ENCODE measurements at places on chromosomes 11 and 22.

DNA sequence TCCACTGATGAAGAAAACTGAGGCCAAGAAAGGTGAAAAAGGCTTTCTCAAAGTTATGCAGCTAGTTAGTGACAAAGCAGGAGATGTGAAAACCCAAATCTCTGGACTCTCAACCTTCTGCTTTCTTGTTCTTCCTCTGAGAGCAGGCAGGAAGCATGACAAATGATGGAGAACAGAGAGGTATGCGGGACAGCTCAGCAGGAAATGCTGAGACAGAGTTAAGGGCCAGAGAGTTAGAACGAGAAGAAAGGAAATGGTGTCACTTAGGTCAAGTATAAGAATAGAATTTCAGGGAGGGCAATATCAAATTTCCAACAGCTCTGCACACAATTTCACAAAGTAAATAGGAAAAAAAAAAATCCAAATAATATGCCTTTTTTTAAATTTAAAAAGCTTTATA is 67.6 kb upstream of the ARHGAP42 start:
- H3K4me3 ChIP-seq: no peak overlapping the region
- DNase-seq: no peak
- no peak overlapping the region for H3K27ac ChIP-seq
- H3K4me1 ChIP-seq: no peaks in the 10 kb centered on the region
- H3K36me3 ChIP-seq: no peaks in the 10 kb centered on the region
- H3K27me3 ChIP-seq: no peaks in the 10 kb centered on the region

GRCh38 chr22:19759427-19760057 is 1.0 kb upstream of the TBX1 start:
- no peaks in the 10 kb centered on the region for H3K36me3 ChIP-seq
- DNase-seq: no peak
- H3K4me3 ChIP-seq: no peak overlapping the region

GRCh38 chr11:68939583-68940555 is 36.2 kb downstream of the IGHMBP2 start:
- no peaks in the 10 kb centered on the region for H3K27me3 ChIP-seq
- H3K4me1 ChIP-seq: no peaks in the 10 kb centered on the region
- no peak overlapping the region for H3K4me3 ChIP-seq
- no peak for DNase-seq
- H3K27ac ChIP-seq: no peak overlapping the region

DNA sequence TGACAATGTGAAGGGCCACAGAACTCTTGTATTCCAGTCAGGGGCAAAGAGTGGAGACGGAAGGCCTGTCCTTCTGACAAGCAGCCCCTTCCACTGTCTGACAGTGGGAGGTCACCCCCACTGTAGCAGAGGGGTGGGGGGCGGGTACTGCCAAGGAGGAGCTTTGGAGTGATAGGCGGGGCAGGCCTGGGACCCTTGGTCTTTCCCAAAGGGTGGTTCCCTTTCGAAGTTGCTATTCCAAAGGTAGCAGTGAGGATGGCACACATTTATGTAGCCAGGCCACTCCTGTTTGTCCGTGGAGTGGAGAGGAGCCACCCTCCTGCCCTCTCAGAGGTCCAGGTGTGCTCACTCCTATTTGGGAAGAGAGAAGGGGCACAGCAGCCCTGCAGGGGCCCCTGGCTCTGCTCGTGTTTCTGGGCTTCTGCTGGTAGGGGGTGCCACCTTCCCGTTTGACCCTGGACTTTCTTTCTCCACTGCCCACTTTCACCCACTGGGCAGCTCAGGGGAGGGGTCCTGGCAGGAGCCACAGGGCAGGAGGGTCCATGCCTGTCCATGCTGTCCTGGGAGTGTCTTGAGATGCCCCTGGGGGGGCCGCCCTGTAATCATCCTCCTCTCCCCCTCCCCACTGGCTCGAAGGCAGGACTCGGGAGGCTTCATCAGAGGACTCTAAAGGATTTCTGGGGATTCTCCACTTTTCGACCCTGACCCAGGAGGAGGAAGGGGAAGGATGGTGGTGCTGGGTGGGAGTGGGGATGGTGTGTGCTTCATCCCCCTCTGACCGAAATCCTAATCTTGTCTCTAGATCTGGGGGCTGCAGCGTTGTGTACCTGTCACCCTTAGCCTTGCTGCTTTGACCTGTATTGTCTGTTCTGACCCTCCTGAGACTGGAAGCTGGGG is 994 bp downstream of the TAGLN start:
- H3K4me3 ChIP-seq: no peak overlapping the region
- H3K4me1 ChIP-seq: peaks cover 13% of the 10 kb centered on the region
- no peaks in the 10 kb centered on the region for H3K36me3 ChIP-seq
- no peak overlapping the region for H3K27ac ChIP-seq

DNA sequence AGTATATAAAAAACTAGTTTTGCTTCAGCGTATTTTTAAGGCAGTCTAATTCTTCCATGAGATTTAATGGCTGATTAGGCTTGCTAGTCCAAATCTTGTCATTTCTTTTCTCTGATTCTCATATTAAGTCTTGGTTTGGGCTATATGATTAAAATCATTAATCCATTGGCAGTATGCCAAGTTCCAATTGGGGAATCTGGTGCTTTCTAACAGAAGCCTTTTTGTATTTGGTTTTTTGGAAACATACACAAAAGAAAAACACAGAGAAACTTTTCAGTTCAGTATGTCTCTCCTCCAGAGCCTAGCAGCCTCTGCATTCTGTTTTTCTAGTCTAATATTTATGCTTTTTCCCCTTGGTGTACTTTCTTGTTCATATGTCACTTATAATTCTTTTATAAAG is 37.9 kb downstream of the SWAP70 start:
- H3K4me1 ChIP-seq: no peaks in the 10 kb centered on the region
- no peaks in the 10 kb centered on the region for H3K27me3 ChIP-seq
- H3K4me3 ChIP-seq: no peak overlapping the region
- no peaks in the 10 kb centered on the region for H3K36me3 ChIP-seq

GRCh38 chr11:89498845-89499448 is 7.8 kb upstream of the NOX4 start:
- H3K27me3 ChIP-seq: peaks cover 13% of the 10 kb centered on the region
- DNase-seq: peak; percentile 13
- no peak overlapping the region for H3K4me3 ChIP-seq
- no peaks in the 10 kb centered on the region for H3K36me3 ChIP-seq

DNA sequence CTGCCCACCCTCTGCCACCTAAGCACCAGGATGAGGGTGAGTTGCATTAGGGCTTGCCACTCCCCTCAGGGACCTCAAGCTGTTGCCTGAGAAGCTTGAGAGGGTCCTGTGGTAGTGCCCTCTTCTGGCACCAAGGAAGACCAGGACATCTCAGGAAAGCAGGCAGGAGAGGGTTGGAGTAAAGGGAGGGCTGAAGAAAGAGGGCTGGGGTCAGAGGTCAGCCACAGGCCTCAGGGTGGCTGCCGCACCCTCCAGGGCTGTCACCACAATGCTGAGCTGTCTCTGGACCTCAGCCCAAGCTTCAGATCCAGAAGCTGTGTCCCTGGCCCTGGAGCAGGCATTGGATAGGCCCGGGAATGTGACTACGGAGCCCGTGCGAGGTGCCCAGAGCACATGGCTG is 4.1 kb downstream of the SAC3D1 start:
- H3K27me3 ChIP-seq: no peaks in the 10 kb centered on the region
- H3K27ac ChIP-seq: no peak overlapping the region
- no peak overlapping the region for H3K4me3 ChIP-seq
- DNase-seq: no peak
- peaks cover 21% of the 10 kb centered on the region for H3K4me1 ChIP-seq

DNA sequence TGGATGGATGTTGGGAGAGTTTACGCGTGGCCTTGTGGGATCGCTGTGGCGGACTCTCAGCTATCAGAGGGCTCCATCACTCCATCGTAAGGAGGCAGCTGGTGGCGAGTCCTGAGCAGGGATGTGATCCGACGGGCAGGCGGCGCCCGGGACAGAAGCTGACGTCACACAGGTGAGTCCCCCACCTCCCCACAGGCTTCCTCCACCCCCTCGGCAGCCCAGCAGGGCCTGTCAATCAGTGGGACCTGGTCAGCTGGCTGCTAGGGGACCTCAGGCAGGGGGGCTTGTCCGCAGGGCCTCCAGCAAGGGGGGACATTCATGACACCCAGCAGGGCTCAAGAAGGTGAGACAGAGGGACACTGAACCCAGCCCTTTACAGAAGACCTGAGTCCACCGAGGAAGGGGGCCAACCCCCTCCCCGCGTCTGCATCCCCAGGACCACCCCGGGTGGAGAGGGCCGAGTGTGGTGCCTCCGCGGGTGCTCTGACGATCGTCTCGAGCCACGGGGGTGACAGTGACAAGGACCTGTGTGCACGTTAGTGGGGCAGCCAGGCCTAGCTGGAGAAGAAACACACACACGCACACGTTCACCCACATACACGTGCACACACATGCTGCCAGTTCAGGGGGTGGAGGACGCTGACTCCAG is 7.1 kb downstream of the HRAS start:
- no peaks in the 10 kb centered on the region for H3K27me3 ChIP-seq
- DNase-seq: no peak
- H3K36me3 ChIP-seq: no peaks in the 10 kb centered on the region
- no peak overlapping the region for H3K27ac ChIP-seq
- H3K4me3 ChIP-seq: no peak overlapping the region

DNA sequence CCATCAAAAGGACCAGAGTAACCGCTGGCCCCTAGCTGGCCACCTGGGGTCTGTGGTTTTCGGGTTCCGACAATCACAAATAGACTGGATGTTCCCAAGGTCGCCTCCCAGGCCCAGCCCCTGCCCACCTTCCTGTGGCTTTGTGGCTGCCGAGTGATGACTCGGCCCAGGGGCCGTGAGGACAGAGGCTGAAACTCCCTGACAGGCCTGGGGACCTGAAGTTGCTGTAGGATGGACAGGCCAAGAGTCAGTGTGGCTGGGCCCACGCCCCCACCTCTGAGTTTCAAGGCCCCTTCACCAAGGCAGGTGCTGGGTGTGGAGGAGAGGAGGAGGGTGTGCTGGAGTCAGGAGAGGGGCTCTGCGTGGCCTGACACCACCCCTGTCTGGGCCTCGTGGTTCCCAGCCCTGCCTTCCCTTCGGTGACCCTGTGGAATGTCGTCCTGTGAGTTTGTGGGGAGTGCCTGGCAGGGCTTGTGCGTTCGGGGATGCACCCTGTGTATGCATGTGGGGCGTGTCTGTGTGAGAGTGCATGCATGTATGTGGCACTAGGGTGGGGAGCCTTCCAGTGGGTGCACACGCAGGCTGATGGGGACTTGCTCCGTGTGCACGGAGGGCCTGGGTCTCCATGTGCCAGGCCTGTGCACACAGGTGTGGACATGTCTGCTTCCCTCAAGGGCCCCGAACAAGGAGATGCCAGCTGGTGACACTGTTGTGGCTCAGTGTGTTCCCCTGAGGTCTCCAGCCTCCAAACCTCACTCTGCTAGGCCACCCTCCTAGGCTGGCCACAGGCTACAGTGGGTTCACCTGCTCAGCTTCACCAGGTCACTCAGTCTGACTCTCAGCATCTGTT is 8.4 kb upstream of the MGAT3 start:
- no peak overlapping the region for H3K27ac ChIP-seq
- no peaks in the 10 kb centered on the region for H3K27me3 ChIP-seq
- DNase-seq: no peak
- H3K4me3 ChIP-seq: no peak overlapping the region
- H3K36me3 ChIP-seq: no peaks in the 10 kb centered on the region

DNA sequence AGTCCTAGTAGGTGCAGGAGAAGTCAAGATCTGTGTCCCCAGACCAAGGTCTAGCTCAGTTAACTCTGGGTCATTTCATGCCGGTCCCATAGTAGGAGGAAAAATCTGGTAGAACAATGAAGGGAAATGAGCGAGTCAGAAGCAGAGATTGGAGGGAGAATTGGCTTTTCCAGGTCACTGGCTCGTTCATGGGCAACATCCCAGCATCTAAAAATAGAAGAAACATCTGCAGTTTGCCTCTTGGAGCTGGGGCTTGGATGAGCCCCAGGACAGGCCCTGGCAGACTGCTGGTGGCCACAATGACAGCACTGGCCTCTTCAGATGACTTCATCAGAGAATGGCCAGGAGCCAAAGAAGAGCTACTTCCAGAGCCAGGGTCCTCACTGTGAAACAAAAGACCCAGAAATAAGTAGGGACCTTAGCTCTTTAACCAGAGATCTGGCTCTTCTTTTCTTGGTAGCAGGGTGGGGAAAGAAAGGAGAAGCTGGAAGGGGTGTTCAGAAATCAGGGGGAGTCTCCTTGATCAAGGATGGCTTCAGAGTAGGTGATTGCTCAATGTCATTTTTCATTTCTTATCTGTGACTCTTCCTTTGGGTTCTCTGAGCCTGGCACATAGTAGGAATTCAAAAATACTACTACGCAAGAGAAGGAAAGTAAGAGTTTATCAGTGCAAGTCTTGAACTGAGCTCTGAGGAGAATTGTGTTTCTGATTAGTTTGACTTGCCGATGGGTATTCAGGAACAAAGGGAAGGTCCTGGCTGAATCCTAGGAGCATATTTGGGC is 102.6 kb downstream of the TMPRSS5 start:
- H3K4me1 ChIP-seq: no peaks in the 10 kb centered on the region
- H3K27ac ChIP-seq: no peak overlapping the region
- H3K27me3 ChIP-seq: peaks cover 20% of the 10 kb centered on the region
- no peak overlapping the region for H3K4me3 ChIP-seq

GRCh38 chr11:46559815-46560214 is 34.0 kb downstream of the AMBRA1 start:
- peaks cover 70% of the 10 kb centered on the region for H3K4me1 ChIP-seq
- no peaks in the 10 kb centered on the region for H3K36me3 ChIP-seq
- H3K27me3 ChIP-seq: no peaks in the 10 kb centered on the region

GRCh38 chr11:44290208-44290607 is 19.7 kb downstream of the ALX4 start:
- no peak overlapping the region for H3K27ac ChIP-seq
- no peak overlapping the region for H3K4me3 ChIP-seq
- H3K36me3 ChIP-seq: no peaks in the 10 kb centered on the region
- H3K4me1 ChIP-seq: no peaks in the 10 kb centered on the region
- H3K27me3 ChIP-seq: no peaks in the 10 kb centered on the region
- DNase-seq: no peak

GRCh38 chr11:120288021-120288420 is 37.1 kb upstream of the TLCD5 start:
- H3K27me3 ChIP-seq: peaks cover 25% of the 10 kb centered on the region
- H3K27ac ChIP-seq: no peak overlapping the region
- H3K4me1 ChIP-seq: no peaks in the 10 kb centered on the region
- H3K36me3 ChIP-seq: no peaks in the 10 kb centered on the region
- no peak for DNase-seq

DNA sequence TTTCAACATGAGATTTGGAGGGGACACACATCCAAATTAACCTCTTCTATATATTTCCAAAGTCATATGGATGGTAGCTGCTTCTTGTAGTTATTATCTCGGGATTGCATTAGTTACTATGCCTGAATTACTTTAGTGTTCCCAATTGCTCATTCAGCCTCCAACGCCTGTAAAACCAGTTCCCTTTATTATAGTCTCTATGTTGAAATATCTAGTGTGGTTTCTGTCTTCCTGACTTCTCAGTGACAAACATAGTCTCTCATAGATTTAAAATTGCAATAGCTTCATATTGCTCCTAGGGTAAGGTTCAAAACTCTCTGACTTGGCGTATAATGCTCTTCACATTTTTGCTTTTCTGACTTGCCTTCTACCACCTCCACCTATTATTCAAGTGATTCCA is 366.4 kb downstream of the CASP12 start:
- H3K27me3 ChIP-seq: no peaks in the 10 kb centered on the region
- no peak overlapping the region for H3K27ac ChIP-seq
- no peak overlapping the region for H3K4me3 ChIP-seq
- H3K4me1 ChIP-seq: no peaks in the 10 kb centered on the region
- no peak for DNase-seq

- no peak for DNase-seq
- H3K4me1 ChIP-seq: peaks cover 39% of the 10 kb centered on the region
- H3K27me3 ChIP-seq: no peaks in the 10 kb centered on the region
- H3K36me3 ChIP-seq: no peaks in the 10 kb centered on the region
Measured at GRCh38 chr11:10930972-10931760, 73.3 kb upstream of the ZBED5 start.

- H3K4me3 ChIP-seq: no peak overlapping the region
- no peaks in the 10 kb centered on the region for H3K36me3 ChIP-seq
- H3K27ac ChIP-seq: no peak overlapping the region
- DNase-seq: no peak
- peaks cover 2% of the 10 kb centered on the region for H3K4me1 ChIP-seq
Measured at GRCh38 chr22:37007651-37008050, 11.6 kb downstream of the TST start.

Data from HCT116 (cell line).